Psoas muscle (tissue), 8 donors: ENCODE measurements at places on chromosomes 3 and 15. TPM values are rescaled to one million over a fixed set of nuclear protein-coding genes. Genes with fewer than 3 reads are reported as not detected.
A peak's percentile ranks its signal among the peaks of the same experiment; 100 is the strongest.

DNA sequence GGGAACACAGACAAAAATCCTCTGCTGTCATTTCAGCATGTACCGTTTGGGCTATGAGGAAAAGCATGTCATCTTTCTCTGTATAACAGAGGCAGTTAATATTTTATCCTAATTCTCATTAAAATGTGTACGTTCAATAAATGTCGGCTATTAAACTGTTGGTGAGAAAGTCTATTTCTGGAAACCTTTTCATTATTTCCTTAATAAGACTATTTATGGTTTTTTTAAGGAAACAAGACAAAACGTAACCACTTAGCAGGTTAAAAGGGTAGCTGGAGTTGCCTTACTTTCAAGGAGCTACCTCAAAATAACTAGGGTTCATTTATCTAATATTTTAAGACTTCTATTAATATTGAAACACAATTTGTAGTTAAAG lies 1.8 kb upstream of the STT3B start:
- DNase-seq, result no peak

DNA sequence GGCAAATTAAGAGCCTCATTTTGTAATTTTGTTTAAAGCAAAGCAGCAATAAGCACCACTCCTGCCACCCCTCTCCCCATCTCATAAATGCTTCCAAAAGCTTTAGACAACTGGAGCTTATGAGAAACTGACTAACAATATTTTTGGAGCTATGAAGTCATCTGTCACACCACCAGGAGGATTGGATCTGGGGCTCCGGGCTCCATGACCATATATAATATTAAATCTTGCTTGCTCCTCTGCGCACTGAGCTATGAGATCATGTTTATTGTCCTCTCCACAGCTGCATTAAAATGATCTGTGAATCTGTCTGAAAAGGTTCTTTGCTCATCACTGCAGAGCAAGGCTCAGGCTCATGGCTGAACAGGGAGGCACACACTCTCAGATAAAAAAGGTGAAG lies 323.7 kb downstream of the ZNF621 start:
- DNase-seq, result no peak

DNA sequence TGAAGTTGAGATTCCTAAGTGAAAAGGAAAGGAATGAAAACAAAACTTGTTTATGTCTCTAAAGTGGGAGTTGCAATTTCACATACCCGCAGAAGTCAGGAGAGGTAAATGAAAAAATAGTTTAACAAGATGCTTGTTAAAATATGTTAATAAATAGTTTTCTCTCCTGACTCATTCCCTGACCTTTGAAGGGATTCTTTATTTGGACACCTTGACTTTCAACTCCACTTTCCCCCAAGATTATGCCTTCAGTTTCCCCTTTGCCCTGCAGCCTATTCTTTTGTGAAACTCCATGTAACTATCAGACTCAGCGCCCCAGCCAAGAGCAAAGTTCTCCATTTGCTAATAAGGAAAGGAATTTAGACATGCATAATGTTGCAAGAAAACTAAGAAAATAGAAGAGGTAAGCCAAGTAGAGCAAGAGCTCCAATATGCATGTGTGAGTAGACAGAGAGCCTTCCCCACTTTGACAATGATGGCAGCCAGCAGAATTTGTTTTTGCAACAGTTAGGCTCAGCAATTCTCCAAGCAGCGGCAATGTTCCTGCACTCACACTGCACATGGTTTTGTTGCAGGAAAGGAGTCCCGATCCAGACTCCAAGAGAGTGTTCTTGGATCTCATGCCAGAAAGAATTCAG lies 61.2 kb downstream of the CD200 start:
- DNase-seq, result peak; percentile 16

DNA sequence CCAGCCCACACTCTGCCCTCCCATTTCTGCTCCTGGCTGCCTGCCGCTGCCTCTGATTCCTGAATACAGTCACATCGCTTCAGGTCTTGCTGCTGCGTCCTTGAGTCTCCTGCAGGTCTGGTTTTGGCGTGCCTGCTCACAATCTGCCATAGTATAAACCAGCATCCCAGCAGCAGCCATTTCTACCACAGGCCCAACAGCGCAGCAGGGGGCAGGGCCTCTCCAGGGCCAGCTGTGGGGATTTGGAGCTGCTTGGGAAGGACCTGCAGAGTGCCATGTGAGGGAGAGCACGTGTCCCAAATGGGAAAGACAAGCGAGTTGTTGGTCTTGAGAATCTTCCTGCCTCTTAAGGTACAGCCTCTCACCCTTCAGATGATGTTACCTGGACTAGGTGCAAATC lies 398.3 kb upstream of the PPP2R3A start:
- no peak for DNase-seq

GRCh38 chr3:189698811-189699210 lies 67.6 kb downstream of the TP63 start:
- no peak for DNase-seq

DNA sequence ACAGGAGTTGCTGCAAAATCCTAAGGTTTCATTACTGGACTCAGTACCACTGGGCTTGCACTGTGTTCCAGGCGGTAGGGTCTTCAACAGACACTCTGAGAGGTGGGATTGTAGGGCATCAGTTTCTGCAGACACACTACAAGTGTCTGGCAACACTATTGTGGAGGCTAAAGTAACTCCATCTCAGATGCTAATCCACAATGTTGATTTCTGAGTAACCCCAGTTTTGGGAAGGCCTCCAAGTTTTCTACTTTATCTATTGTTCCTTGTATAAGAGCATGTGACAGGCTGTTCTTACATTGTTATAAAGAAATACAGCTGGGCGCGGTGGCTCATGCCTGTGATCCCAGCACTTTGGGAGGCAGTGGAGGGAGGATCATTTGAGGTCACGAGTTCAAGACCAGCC lies 2.5 kb upstream of the ABHD5 start:
- no peak for DNase-seq

- DNase-seq, result no peak
Observed at GRCh38 chr3:153163756-153164550, 1.9 kb downstream of the RAP2B start.

DNA sequence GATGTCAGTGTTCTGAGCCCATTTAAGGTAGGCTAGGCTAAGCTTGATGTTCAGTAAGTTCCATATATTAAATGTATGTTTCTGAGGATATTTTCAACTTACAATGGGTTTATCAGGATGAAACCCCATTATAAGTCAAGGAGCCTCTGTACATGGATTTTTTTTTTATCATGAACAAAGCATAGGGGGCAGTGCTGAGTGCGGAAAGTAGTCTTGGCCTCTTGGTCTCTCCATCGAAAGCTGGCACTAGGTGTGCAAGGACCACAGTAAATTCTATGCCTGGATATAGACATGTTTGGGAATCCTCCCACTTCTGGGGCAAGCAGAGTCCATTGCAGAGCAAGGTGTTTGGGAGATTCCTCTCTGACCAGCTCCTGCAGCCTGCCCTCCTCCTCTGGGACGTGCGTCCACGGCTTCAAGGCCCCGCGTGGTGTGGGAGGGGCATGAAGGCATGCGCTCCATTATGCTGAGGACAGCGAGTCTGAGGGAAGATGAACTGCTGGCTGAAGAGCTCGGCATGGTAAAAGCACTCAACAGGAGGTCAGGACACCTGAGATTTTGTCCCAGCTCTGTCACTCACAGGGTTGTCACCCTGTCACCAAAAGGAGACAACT lies 122.9 kb upstream of the LIPC start:
- no peak for DNase-seq

The CHCHD4 gene
- total RNA-seq, result 19.8 TPM

The GRIP2 gene
- total RNA-seq, result 33.0 TPM

GRCh38 chr3:72223116-72223515 lies 438.2 kb upstream of the PROK2 start:
- no peak for DNase-seq

- DNase-seq, result no peak
Observed at GRCh38 chr3:56822501-56822900, 20.8 kb upstream of the ARHGEF3 start.

The MITF gene
- total RNA-seq, result 98.1 TPM

The IGSF11 gene
- 2.2 TPM for total RNA-seq

DNA sequence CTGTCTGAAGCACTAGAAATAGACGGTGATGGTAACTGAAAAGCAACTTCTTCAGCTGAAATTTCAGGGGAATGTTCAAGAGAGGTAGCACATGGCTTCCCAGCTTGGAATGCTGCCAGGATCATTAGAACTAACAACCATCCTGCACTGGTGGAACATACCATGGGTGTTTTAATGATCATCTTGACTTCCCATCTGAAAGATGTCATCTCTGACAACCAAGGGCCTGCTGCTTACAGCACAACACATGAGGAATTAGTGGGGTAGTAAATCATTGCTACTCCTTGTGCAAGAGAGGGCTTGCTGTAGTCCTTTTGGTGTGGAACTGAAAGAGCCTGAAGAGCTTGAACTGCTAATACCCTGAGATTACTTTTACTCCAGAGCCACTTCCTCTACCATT lies 853.7 kb downstream of the MCTP2 start:
- no peak for DNase-seq

DNA sequence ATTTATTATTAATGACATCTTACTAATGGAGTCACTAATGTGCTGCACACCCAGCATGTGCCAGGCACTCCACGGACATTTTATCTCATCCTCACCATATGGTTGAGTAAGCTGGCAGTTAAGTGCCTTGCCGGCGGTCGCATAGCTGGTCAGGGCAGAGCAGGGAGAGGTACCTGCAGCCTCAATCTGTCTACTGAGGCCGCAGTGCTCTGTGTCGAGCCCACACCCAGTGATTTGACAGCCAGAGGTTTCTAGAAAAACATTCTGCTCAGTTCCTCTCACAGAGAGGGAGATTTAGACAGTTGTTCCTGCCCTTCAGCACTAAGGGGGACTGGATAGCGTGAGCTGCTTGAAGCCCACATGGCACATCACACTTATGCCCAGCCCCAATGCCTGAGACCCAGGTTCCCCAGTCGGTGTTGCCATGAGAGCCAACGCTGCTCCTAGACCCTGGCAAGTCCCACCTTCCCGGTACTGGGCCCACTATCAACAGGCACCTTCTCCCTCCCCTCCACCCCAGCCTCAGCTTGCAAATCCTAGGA lies 2.6 kb downstream of the LIPC start:
- DNase-seq, result no peak

The SLC28A1 gene
- total RNA-seq, result 0.39 TPM

- no peak for DNase-seq
Observed at GRCh38 chr3:61526308-61526707, 35.1 kb upstream of the PTPRG start.

DNA sequence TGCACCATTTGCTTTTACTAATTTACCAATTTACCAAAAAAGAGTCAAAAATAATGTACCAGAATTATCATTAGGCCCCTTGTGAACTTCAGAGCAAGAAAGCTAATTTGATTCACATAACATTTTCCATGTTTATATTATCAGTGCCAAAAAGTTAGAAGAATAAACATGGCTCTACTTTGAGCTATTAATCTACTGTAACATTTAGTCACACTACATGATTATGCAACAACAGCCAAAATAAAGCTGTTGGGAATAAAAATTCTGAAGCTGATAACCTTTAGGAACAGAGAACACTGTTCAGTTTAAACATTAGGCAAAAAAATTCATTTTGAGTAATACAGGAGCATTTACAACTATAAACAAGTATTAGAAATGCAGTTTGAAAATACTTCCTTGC lies 63.6 kb downstream of the PROS1 start:
- DNase-seq, result no peak

DNA sequence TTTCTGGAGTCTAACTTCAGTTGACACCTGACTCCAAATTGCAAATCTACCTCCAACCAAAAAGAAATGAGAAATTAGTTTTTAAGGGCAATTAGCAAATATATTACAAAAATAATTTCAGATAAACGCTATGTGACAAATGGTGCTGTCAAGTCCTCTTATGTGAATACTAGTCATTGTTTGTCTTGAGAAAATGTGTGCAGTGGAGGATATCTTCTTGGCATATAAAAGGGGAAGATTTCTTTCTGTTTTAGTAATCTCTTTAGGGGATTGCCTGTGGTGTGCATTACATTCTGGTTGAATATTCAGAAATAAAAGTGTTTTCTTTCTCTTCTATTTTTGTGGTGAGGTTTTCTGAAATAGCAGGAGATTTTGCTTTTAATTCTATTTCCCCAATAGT lies 3.0 kb upstream of the GCSAM start:
- DNase-seq, result no peak

GRCh38 chr3:179027326-179027900 lies 44.2 kb downstream of the ZMAT3 start:
- no peak for DNase-seq

- no peak for DNase-seq
Observed at GRCh38 chr15:95814908-95815307, 515.6 kb upstream of the NR2F2 start.

The ERC2 gene
- 0.15 TPM for total RNA-seq

The REC114 gene
- not detected for total RNA-seq

- no peak for DNase-seq
Observed at GRCh38 chr3:55524565-55525244, 37.6 kb upstream of the WNT5A start.

The CLDN11 gene
- total RNA-seq, result 1.5 TPM

DNA sequence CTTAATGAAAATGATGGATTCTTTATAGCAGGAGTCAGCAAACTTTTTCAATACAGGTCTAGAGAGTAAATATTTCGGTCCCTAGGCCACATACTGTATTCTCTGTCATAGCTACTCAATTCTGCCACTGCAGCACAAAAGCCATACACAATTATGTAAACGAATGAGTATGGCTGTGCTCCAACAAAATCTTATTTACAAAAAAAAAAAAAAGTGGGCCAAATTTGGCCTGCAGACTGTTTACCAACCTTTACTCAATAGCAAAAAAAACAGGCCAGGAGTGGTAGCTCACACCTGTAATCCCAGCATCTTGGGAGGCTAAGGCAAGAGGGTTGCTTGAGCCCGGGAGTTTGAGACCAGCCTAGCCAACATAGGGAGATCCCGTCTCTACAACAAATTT lies 41.1 kb downstream of the TTBK2 start:
- no peak for DNase-seq

The EPB42 gene
- total RNA-seq, result not detected

The HPS3 gene
- 2.6 TPM for total RNA-seq

GRCh38 chr3:127612966-127613365 lies 14.8 kb downstream of the MCM2 start:
- DNase-seq, result no peak

- DNase-seq, result peak; percentile 23
Observed at GRCh38 chr3:53730576-53730975, 115.6 kb downstream of the CHDH start.

The GRM2 gene
- 0.51 TPM for total RNA-seq

GRCh38 chr3:131349454-131349853 lies 32.1 kb upstream of the NUDT16 start:
- DNase-seq, result no peak

GRCh38 chr3:7306901-7307300 lies 446.0 kb downstream of the GRM7 start:
- DNase-seq, result no peak

GRCh38 chr15:59622289-59622688 lies 10.7 kb downstream of the GCNT3 start:
- no peak for DNase-seq

DNA sequence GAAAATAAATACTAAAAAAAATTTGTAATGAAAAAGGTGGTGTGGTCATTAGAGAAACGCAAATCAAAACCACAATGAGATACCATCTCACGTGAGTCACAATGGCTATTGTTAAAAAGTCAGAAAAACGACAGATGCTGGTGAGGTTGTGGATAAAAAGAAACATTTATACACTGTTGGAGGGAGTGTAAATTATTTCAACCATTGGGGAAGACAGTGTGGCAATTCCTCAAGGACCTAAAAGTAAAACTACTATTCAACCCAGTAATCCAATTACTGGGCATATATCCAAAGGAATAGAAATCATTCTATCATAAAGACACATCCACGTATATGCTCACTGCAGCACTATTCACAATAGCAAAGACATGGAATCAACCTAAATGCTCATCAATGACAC lies 120.3 kb downstream of the MYO9A start:
- DNase-seq, result no peak

The MCF2L2 gene
- total RNA-seq, result 0.79 TPM

The TCF12 gene
- 44.8 TPM for total RNA-seq

The OCA2 gene
- 0.52 TPM for total RNA-seq

- no peak for DNase-seq
Observed at GRCh38 chr3:71485896-71486295, 97.6 kb downstream of the FOXP1 start.
